Stimulated activated CD4-positive, alpha-beta T cell treated with anti-CD3 and anti-CD28 coated beads, Interleukin-4, amount 100 ng/mL, for 4 hours (primary cell): ENCODE measurements at places on chromosomes 11 and 22.

GRCh38 chr11:79699246-79699645 lies 258.4 kb upstream of the TENM4 start:
- DNase-seq, result no peak

DNA sequence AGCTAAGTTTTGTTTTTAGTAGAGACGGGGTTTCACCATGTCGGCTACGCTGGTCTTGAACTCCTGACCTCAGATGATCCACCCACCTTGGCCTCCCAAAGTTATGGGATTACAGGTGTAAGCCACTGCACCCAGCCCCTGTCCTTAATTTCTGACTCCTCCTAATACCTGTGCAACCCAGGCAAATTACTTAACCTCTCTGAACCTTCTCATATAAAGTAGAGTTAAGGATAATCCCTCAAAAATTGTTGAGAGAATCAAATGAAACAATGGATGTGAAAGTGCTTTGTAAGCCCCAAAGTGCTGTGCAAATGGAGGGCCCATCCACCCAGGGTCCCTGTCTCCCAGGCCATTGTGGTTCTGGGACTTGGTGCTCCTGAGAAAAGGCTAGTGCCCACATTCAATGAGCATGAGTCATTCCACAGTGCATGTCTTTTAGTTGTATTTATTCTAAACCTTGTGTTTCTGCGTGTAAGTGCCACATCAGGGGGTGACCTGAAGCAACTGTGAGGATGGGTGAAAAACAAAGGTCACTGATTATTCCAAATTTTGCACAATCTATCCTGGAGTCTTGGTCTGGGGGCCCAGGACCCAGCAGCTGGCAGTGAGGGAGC lies 61.4 kb upstream of the PTPRJ start:
- DNase-seq, result no peak

DNA sequence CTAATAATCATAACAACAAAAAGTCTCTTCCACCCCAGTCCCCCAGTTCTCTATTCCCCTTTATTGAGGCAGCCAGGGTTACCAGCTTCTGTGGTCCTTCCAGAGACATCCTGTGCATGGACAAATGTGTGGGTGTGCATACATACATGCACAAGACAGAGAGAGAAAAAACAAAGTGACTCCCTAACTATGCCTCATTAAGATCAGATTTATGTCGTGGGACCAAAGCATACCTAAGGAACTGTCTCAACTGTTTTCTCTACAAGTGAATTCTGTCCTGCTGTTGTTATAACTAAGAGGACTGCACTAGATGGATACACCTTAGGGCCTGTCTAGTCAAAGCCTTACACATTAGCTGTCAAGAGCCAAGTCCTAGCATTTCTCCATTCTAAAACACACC lies 106.7 kb downstream of the MRTFA start:
- DNase-seq, result no peak

GRCh38 chr22:22881116-22882000 lies 6.3 kb upstream of the IGLL5 start:
- DNase-seq, result no peak

DNA sequence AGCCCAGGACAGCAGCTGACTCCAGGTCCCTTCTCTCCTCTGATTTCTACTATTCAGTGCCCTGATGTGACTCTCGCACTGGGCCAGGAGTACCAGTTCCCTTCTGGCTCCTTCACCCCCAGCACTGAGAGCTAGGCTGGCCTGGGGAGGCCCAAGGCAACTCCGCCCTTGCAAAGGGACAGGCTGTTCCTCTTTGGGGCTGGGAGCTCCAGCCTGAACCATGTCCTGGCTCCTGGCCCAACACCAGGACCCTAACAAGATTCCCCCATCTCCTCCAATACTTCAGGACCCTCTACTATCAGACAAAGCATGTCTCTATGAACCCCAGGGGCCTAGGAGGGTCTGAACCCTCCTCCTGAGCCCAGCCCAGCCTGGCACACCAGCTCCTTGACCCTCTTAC lies 12.5 kb downstream of the CREB3L1 start:
- DNase-seq, result no peak

DNA sequence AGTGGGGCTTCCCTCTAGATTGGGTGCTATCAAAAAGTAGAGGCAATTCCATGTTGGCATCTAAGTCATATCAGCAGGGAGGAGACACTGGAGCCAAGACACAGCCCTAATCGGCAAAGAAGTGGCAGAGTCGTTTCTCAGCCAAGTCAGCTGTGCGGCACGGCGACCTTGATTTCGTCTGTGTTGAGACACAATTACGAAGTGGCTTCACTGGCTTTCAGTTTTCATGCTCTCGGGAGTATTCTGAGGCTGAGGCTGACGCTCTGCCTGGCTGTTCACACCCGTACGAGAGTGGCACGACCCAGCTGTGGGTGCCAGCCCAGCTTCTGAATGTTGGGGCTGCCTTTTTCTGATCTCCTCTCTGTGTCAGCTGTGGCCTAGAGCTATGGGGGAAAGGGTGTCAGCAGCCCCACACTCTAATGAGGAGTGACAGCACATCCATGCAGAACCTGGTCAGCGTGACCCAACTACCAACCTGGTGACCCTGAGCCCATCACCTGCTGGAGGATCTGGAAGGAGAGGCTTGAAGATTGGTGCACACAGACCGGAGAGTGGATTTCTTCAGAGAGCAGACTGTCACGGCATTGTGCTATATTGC lies 105.7 kb upstream of the TMEM45B start:
- no peak for DNase-seq

GRCh38 chr11:37973941-37974340 lies 1375.9 kb upstream of the RAG2 start:
- no peak for DNase-seq

DNA sequence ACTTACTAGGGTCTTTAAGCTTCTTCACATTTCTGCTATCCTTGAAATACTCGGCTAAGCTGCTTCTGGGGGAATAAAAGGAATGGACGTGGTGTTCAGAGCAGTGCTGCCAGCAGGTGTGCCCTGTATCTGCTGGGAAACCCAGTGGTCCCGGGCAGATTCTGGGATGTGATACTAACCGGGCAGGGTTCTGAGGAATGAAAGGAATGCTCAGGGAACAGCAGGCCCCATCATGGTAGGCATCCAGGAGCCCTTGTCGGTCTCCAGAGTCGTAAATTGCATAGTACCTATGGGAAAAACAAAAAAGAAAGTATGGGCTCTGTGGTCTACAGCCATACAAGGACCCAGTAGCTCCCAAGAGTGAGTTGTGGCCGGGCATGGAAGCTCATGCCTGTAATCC lies 4.5 kb upstream of the TMEM223 start:
- DNase-seq, result no peak

- DNase-seq, result no peak
These were observed 265.3 kb downstream of the TBC1D22A start for GRCh38 chr22:47027766-47028165.

- no peak for DNase-seq
These were observed 9.7 kb upstream of the PAFAH1B2 start for GRCh38 chr11:117134431-117134830.

DNA sequence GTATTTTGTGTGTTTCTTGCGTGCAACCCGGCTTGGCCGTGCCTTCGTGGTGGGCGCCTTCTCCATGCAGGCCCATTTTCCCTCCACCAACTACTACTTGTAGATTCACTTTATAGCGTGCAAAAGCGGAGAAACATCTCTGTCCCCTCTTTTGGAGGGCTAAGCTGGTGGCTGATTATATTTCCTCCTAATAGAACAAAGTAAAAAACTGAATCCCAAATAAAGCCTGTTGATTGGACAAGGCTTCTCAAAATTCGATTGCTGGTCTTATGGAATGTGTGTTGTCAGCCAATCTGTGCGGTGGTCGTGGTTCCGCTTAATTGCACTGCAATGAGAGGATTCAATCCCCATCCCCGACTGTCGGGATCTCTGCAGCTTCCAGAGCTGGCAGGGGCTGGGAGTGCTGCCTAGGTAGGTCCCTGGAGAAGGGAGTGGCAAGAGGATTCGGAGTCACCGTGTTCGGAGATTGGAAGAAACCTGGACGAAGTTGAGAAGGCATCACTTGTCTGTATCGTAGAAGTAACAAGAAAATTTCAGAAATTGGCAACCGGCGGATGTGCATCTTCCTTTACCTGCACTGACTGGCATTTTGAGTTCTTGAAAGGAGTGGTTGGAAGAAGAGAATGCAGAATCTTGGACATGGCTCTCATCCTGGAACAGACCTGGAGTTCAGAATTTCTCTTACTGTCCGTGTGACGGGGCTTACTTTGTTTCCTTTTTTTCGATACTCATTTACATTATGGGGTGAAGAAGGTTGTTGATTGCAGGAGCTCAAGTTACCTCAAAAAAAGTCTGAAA lies 1.1 kb downstream of the HMGXB4 start:
- DNase-seq, result no peak

GRCh38 chr11:32225571-32226285 lies 134.9 kb downstream of the RCN1 start:
- DNase-seq, result no peak

DNA sequence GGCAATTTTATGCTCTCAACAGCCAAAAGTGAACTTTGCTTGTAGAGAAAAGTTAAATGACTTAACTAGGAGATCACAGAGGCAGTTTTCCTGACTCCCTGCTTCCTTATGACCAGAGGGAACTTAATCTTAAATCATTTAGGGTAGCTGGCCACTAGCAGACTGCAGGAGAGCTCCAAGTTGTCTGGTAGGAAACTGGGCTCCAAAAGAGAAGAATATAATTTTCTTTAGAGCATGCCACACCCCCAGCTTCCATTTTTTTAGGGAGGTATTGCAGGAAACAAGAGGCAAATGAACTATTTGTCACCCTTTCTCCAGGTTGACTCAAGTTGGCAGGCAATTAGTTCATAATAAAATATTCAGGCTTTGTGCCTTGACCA lies 2.6 kb downstream of the METTL15 start:
- DNase-seq, result no peak

DNA sequence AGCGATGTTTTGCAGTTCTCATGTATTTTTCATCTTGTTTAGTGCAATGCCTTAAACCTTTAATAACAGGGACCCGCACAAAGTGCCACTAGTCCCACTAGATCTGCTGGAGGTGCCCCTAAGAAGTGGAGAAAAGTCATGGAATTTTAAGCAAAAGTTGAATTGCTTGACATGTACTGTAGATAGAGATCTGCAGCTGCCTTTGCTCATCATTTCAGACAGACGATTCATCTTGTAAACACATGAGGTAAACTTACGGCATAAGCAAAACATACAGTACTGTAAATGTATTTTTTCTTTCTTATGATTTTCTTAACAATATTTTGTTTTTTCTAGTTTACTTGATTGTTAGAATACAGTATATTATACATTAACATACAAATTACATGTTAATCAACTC lies 295.6 kb downstream of the CASP12 start:
- no peak for DNase-seq

- no peak for DNase-seq
These were observed 3.9 kb upstream of the NCR3LG1 start for GRCh38 chr11:17347676-17348075.

GRCh38 chr11:70324376-70325115 lies 54.1 kb downstream of the PPFIA1 start:
- no peak for DNase-seq

- DNase-seq, result peak; percentile 31
These were observed 7.3 kb downstream of the NEAT1 start for GRCh38 chr11:65429724-65430405.

DNA sequence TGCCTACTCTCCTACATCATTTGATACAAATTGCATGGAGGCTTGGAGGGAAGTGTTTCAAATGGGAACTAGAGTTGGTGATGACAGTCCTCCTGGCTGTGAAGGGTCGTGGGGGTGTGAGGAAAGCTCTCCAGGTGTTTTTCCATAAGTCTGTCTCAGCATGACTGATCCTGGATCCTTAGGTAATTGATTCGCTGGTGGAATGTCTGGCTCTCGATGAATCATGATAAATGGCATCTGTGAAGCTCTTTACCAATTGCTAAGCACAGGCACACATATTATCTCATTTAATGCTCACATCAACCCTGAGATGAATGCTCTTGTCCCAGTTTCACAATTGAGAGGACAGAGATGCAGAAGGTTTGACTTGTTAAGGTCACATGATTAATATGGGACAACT lies 107.5 kb downstream of the PKNOX2 start:
- no peak for DNase-seq

GRCh38 chr22:17818180-17818579 lies 43.9 kb upstream of the BID start:
- no peak for DNase-seq

DNA sequence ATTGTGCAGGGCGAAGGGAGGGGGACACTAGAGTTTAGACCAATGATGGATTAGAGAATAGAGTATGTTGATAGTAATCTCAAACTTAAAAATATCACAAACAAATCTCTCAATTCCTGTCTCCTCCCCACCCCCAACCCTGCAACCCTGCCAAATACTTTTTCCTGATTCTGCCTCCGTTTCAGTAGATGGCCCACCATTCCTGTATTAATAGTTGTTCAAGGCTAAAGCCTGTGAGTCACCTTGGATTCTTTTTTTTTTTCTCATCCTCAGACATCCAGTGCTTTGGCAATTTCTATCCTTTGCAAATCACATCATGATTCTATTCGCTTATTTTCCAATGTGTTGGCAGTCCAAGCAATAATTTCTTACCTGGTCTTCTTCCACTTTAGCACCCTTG lies 207.9 kb downstream of the DYNC2H1 start:
- DNase-seq, result no peak

- no peak for DNase-seq
These were observed 82.9 kb upstream of the UBASH3B start for GRCh38 chr11:122572592-122572991.

- no peak for DNase-seq
These were observed 46.3 kb upstream of the SLC22A12 start for GRCh38 chr11:64544616-64545296.
